ENCODE measurements at places on chromosomes 6 and 20.

DNA sequence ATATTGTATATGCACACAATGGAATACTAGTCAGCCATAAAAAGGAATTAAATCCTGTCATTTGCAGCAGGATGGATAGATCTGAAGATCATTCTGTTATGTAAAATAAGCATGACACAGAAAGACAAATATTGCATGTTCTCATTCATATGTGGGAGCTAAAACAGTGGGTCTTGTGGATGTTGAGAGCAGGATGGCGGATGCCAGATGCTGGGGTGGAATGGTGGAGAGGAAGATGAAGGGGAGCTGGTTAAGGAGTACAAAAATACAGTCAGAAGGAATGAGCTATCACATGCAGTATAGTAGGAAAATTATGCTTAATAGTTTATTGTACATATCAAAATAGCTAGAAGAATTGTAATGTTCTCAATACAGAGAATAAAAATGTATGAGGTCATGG lies 41.8 kb downstream of the THBS2 start:
- no peak for DNase-seq

DNA sequence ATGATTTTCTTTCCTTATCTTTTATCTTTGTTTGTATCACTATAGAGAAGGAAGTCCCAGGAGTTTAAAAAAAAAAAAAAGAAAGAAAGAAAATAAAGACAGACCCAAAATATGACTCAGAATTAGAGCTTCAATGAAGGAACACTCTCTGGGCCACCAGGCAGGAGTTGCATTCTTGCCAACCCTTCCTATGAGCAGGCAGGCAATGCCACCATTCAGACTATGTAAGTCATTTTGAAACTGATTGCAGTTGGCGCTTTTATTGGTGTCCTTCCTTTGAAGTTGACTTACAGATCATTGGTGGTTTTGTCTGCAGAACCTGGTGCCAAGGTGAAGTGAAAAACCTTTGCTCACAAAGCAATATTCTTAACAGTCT lies 50.3 kb downstream of the MYB start:
- DNase-seq, result no peak

DNA sequence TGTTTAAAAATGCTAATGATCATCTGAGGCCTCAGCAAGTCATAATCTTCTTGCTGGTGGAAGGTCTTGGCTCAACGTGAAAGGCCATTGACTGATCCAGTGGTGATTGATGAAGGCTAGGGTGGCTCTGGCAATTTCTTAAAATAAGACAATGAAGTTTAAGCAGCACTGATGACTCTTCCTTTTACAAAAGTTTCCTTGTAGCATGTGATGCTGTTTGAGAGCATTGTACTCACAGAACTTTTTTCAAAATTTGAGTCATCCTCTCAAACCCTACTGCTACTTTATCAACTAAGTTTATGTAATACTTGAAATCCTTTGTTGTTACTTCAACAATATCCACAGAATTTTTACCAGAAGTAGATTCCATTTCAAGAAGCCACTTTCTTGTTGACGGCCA lies 382.3 kb downstream of the ESR1 start:
- no peak for DNase-seq

GRCh38 chr6:20997143-20997769 lies 463.0 kb downstream of the CDKAL1 start:
- DNase-seq, result no peak

DNA sequence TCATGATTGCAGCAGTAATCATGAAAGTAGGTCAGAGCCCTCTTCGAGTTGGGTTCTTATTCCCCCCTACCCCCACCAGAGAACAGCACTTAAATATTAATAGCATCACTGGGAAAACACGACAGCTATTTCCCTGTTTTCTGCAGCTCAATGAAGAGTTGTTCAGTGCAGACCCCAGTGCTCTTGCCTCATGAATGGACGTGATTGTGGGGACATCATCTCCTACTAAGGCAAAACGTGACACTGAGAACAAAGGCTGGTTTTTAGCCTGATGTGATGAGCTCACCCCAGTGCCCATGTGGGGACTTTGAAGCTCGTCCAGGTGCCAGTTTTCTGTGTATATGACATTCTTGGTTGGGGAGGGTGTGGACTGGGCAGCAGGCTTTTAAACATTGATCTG lies 105.9 kb downstream of the SLC35F1 start:
- no peak for DNase-seq

GRCh38 chr6:148247386-148248063 lies 95.1 kb upstream of the SASH1 start:
- DNase-seq, result no peak

- DNase-seq, result no peak
Measured at GRCh38 chr20:3687655-3688054, 5.8 kb upstream of the ADAM33 start.

- no peak for DNase-seq
Measured at GRCh38 chr6:85465762-85466161, 15.9 kb downstream of the NT5E start.

DNA sequence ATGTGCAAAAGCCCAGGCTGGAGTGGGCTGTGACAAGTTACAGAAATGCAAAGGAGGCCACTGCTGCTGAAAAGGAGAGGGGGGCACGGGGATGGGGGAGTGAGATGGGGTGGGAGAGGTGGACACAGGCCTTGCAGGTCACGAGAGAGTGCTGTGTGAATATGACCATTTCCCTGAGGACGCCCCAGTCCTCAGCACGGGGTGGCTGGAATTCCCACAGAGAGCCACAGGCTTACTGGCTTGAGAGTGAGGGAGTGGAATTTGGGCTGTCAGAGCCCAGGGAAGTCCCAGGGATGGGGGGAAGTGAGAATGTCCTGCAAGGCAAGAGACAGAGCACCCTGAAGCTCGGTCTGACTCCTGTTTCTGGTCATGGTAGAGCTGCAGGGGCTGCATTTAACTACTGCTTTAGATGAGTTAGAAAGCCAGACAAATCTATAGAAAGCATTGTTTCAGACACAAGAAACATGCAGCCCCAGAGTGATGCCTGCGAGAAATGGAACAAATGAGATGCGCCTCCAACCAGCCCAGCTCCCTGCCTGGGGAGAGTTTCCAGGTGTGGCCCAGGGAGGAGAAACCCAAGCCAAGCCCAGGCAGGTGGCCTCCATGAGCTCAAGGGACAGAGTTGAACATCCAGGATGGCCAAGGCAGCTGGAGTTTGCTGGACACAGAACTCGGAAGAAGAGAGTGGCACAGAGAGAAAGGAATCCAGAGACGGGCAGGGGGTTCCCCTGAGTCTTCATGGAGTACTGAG lies 30.5 kb downstream of the NPEPL1 start:
- DNase-seq, result no peak

DNA sequence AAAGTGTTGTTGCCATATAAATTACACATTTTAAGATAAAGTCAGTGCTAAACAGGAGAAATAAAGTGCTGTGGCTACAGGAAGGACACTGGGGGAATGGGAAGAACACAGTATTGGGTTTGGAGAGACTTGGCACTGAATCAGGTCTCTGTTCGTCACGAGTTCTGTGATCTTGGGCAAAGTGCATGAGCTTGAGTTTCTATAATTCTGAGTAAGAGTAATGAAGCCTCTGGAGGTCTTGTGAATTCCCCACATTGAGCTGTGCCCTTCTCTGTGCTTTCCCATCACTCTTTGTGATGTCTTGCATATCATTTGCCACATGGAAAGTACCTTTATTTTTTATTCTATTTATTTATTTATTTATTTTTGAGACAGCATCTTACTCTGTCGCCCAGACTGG lies 16.8 kb upstream of the EEF1A1 start:
- DNase-seq, result no peak

DNA sequence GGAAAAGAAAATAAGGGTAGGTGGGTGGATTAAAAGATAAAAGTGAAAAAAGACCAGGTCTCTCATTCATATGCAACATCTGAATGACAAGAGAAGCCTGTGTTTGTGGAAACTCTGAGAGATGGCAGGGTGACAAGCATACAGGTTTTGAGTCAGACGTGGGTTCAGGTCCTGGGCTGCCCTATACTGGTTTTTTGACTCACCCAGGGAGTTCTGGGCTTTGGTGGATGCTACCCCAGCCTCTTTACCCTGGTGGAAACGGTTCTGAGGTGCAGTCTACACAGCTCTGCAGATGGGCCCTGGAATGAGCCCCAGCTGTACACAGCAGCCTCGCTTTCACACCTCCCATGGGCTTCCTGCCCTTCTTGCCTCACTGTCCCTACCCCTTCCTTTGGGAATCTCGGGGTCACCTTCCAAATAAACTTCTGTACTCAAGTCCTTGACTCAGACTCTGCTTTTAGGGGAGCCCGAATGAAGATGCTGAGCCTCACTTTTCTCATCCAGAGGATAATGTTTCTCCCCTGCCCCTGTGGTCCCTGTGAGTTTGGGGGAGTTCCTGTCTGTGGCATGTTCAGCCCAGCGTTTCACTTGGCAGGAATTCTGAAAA lies 77.7 kb upstream of the CLDN20 start:
- DNase-seq, result peak; percentile 74

- DNase-seq, result no peak
Measured at GRCh38 chr6:134797400-134798113, 152.3 kb downstream of the ALDH8A1 start.

- DNase-seq, result no peak
Measured at GRCh38 chr6:46113370-46113769, 16.4 kb upstream of the ENPP4 start.

DNA sequence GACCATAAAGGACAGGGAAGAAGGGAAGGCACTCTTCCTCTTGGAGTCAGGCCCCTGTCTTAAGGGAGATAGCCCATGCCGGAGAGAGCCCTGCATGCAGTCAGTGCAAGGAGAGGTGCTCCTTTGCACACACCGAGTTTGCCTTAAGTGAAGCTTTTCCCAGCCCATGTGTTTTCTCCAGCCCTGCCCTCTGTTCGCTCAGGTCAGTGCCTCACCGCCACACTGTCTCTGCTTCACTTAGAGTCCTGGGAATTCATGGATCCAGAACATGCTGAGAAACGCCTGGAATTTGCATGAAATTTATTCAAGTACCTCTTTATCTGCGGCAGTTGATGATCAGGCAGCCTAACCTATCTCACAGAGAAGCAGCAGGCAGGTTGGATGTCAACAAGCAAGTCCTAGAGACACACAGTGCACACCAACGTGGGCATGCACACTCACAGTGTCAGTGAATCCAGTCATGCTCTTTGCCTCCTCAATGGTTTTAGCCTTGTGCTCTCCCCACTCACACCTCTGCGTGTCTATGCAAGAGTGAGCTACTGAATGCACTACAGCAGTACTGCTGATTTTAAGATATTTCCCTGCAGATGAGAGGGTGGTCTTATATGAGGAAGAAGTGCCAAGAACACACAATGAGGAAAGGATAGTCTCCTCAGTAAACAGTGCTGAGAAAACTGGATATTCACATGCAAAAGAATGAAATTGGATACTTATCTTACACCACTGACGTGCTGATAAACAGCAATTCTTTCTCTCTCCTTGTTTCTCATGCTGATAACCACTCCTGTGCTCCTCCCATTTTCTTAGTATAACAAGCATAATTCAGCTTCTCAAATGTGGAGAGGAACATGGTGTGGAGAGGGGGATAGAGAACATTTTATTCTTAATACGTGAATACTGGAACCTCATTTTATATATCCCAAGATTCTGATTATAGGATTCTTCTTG lies 295.1 kb upstream of the CDYL start:
- no peak for DNase-seq

DNA sequence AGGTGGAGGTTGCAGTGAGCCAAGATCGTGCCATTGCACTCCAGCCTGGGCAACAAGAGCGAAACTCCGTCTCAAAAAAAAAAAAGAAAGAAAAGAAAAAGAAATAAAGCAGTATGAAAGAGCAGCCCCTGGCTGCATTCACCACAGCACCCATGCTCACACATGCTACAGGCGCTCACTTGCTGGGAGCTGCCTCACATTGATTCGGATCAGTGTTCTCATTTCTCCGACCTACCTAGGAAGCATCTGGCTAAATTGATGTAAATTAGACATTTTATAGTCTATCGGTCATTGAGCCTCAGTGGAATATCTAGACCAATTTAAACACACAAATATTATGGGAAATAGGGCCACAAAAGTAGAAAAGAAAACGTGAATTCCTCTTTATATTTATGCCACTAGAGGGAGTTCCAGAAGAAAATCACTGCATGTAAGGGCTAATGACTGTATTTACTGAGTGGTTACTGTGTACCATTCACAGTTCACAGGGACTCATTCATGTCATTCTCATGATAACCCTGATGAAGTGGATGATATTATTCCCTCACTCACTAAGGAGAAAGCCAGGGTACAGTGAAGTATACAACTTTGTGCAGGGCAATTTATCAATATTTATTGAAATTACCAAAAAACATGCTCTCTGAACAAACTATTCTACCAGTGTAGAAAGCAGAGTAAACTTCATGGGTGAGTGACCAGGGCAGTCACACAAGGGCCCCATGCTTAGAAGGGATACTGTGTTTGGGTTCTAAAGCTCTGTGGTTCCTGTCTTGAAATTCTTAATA lies 5.3 kb upstream of the MOG start:
- no peak for DNase-seq

GRCh38 chr6:163577404-163577803 lies 162.9 kb downstream of the QKI start:
- no peak for DNase-seq

GRCh38 chr6:57267586-57268293 lies 45.6 kb upstream of the RAB23 start:
- peak; percentile 11 for DNase-seq

- no peak for DNase-seq
Measured at GRCh38 chr6:100160930-100161329, 166.9 kb upstream of the MCHR2 start.

DNA sequence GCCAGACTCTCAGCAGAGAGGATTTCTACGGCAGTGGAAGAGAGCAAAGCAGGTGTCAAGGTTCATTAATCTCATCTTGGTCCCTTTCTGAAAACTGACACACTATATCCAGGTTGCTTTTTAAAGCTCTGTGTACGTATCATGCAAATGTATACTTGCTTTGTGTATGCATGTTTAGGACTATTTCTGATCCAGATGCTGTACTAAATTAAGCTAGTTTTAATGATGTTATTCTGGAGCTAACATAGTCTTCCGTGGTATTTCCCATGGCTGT lies 59.2 kb upstream of the SNX9 start:
- no peak for DNase-seq

DNA sequence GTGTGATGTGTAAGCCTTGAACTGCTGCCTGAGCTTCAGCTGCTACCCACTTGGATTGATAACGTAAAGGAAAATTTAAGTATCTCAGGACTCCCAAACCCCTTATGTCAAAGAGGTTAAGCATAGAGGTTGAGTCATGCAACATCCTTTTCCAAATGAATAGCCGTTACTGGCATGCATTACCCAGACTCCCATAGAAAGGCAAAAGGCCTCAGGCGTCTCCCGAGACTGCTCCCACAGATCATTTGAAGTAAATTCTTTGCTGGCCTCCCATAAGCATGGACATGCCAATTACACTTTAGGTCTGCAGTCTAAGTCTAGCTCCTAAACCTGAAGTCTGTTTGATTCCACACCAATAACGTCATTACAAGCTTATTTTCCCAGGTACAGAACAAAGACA lies 14.7 kb downstream of the IPCEF1 start:
- DNase-seq, result no peak

DNA sequence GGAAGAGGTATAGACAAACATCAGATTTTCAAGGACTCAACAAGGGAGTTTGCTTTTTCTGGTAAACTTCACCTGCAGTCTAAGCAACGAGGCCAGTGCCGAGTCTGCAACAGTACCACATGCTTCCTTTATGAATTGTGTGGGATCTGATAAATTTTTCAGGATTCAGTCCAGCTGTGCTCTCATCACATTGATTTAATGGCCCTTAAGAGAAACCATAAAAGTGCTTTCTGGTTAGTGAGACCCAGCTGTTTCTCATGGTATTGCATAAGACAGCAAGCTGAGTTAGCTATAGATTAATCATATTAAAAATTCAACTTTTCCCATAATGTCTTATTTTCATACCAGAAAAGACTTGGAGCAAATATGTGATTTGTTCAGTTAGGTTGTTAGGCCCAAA lies 291.4 kb downstream of the CENPW start:
- DNase-seq, result no peak

- no peak for DNase-seq
Measured at GRCh38 chr6:139204978-139205377, 70.1 kb downstream of the HECA start.

Measured in stimulated activated CD4-positive, alpha-beta T cell treated with anti-CD3 and anti-CD28 coated beads, Interleukin-4, amount 100 ng/mL, for 4 hours (primary cell).